ENCODE measurements at places on chromosomes 16 and 17.

DNA sequence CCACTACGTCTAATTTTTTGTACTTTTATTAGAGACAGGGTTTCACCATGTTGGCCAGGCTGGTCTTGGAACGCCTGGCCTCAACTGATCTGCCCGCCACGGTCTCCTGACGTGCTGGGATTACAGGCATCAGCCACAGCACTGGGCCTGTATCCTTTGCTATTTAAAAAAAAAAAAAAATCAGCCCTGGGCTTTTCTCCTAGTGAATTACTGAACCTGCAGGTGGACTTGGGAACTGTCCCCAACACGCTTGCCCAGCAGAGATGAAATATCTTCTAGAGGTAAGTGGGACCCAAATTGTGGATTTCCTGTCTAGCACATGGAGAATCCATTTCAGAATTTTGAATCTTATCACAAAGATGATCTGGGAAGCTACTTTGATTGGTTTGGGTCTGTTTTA, 14.8 kb downstream of the CNOT1 start:
- no peak for DNase-seq

GRCh38 chr17:21376081-21376758, at the start of gene KCNJ12:
TSS of gene KCNJ12 (plus strand) at chr17:21376357. CDS start at chr17:21415343, 38,986 bp downstream.
- DNase-seq = peak; percentile 13

GRCh38 chr17:59492091-59492451, 73.3 kb upstream of the DHX40 start:
- no peak for DNase-seq

DNA sequence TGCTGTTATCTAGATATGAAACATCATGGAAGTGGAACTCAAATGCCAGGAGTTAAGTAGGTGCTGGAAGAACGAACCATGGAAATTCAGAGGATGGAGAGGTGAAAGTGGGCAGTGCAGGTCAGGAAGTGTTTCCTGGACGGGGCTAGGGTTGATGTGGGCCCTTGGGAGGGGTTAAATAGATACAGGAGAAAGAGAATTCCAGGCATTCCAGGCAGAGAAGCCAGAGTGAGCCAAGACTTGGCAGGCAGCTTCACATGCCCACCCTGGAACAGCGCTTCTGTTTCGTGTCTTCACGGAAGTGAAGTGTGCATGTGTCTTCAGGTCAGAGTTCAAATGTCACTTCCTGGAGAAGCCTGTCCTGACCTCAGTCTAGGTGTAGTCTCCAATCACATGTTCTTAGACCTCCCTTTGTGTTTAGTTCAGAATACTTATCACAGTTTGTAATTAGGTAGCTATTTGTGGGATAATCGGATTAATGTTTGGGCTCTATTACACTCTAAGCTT, 41.3 kb downstream of the GP2 start:
- no peak for DNase-seq

DNA sequence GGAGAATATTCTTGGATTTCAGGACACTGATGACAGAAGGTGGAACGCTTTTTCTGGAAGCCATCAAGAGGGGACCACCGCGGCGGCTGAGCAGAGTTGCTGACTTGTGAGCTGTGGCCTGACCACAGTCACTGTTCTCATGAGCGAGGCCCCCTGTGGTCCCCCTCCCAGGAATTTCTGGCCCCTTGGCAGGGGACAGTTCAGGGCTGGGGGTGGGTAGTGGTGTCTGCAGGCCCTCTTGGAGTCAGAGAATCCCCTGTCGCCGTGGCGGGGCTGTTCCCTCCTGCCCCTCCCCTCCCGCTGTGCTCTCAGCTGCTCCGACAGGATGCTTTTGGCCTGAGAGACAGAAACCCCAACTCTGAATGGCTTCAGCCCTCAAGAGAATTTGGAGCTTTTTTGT, 292.0 kb downstream of the SEC14L1 start:
- DNase-seq = no peak

- DNase-seq = no peak
Measured at GRCh38 chr17:28415886-28416285, 9.9 kb upstream of the SLC46A1 start.

DNA sequence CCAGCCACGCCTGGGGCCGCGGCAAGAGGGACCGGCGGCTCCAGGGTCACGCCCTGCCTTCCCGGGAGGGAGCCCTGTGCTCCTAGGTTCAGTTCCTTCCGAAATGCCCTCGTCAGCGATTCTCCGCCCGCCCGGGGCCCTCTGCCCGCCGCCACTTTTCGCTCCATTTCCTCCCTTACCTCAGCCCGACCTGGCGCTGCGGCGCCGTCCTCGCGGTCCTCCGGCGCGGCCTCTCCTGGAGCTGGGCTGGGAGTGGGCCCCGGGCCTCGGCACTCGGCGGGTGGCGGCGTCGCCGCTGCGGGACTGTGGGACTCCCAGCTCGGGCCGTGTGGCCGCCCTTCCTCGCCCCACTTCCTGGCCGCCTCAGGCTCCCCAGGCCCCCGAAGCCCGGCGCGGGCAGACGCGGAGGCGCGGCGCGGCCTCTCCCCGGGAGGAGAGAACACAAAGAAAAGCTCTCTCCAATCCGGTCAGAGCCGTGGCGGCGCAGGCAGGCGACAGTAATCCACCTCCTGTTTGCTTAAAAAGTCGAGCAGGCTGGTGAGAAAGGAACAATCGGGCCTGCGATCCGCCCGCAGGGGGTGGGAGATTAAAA, 1.6 kb downstream of the BAHCC1 start:
- no peak for DNase-seq

GRCh38 chr17:63523253-63523855, at the start of gene KCNH6:
TSS of gene KCNH6 (plus strand) at chr17:63523358. CDS start at chr17:63523414, 56 bp downstream.
- peak; percentile 51 for DNase-seq

DNA sequence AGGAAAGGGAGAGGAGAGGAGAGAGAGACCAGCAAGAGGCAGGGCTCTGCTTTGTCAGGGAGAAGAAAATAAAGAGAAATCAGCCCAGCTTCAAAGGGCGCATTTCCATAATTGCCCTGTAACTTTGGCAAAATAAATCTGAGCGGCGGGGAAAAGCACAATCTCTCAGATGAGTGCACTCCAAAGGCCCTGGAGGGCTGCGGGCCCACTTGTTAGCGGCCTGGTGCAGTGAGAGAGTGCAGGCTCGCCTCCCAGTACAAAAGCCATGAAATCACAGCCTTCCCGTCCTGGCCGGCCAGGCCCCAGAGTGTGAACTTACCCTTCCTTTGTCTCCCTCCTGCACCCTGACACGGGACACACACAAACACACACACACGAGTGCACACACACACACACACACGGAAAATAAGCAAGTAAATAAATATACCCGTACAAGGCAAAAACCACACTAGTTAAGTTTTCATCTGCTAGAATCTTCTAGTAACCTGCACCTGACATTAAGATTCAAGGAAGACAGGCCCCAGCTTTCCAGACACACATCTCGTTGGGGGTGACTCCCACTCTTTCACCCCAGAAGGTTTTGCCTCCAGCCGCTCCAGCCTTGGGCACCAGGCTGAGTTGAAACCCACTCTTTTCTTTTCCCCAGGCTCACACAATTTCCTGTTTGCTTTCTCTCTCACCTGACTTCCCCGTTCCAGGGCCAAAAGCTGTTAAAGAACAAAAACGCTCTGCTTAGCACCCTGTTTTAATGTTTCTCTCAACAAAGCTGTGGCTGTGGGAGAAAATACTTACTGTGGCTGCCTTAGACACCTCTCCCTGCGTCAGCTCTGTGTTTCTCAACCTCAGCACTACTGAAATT, 8.5 kb downstream of the IRX3 start:
- no peak for DNase-seq

DNA sequence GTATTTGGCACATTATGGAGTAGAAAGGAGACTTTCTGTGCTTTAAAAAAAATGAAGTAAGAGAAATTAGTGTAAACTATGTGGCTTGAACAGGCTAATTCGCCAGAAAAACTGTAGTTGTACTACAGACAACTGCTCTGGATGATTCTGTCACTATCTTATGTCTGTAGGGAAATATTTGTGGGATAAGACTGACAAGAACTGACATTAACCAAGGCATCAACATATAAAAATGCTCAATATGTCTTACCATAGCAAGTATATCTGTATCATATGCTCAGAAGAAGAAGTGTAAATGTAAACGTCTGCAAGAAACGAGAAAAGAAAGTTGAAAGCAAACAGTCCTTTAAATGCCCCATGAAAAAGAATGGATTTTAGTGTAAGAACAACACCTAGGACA, 1545.0 kb downstream of the CDH8 start:
- no peak for DNase-seq

- DNase-seq = no peak
Measured at GRCh38 chr17:5380491-5381135, 38.8 kb downstream of the NUP88 start.

DNA sequence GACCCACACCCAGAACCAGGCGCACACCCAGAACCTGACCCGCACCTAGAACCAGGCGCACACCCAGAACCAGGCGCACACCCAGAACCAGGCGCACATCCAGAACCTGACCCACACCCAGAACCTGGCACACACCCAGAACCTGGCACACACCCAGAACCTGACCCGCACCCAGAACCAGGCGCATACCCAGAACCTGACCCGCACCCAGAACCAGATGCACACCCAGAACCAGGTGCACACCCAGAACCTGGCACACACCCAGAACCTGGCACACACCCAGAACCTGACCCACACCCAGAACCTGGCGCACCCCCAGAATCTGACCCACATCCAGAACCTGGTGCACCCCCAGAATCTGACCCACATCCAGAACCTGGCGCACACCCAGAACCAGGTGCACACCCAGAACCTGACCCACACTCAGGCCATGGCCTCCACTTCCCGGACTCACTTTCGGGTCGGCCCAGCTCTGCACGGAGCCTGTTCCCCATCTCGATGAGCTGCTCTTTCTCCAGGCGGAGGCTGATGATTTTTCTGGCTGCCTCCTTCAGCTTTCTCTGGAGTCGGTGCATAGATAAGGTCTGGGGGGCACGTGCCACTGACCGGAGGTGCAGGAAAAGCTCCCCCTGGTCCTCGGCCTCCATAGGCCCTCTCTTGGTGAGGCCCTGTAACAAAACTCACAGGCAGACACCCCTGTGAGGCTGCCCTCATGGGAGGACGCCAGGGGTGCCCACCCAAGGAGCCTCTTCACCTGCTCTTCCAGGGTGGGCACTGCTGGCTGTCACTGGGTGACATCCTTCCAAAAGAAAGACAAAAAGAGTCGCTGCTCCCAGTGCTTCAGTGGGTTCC, 53.3 kb upstream of the FASN start:
- no peak for DNase-seq

DNA sequence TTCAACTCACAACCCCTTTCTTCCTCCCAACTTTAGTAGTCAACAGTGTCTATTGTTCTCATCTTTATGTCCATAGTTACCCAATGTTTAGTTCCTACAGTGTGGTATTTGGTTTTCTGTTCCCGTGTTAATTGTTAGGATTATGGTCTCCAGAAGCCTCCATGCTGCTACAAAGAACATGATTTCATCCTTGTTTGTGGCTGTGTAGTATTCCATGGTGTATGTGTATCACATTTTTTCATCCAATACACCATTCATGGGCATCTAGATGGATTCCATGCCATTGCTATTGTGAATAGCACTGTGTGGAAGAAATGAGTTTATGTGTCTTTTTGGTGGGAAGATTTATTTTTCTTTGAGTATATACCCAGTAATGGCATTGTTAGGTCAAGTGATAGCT, 420.3 kb downstream of the XYLT1 start:
- no peak for DNase-seq

DNA sequence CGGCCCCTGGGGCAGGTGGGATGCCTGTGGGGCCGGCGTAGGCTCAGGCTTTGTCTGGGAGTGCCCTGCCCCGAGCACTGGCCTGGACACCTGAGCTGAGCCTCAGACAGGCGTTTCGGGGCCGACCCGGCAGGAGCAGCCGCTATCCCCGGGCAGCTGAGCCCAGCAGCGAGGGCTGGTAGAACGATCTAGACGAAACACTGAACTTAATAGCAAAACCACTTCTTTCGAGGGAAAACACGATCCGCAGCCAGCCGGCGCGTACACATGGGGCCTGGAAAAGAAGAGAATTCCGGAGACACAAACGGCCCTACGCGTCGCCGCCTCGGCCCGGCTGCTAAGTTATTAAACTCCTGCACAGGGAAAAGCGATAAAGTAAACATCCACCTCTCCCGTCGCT, 22.0 kb upstream of the SSTR5 start:
- no peak for DNase-seq
